Thyroid gland (tissue), 4 donors: ENCODE measurements at places on chromosomes 7 and 10.

DNA sequence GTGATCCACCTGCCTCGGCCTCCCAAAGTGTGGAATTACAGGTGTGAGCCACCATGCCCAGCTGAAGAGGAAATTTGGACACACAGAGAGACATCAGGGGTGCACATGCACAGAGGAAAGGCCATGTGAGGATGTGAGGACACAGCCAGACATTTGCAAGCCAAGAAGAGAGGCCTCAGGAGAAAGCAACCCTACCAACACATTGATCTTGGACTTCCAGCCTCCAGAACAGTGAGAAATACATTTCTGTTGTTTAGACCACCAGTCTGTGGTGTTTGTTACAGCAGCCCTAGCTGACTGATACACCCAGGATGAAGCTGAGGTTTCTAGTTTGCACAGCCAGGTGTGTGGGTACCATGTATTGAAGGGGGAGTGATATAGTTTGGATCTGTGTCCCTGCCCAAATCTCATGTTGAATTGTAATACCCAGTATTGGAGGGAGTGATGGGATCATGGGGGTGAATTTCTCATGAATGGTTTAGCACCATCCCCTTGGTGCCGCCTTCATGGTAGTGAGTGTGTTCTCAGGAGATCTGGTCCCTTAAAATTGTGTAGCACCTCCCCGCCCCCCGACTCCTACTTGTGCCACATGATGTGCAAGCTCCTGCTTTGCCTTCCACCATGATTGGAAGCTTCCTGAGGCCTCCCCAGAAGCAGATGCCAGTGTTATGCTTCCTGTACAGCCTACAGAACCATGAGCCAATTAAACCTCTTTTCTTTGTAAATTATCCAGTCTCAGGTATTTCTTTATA is 64.7 kb upstream of the DUSP5 start:
- no peak for DNase-seq

DNA sequence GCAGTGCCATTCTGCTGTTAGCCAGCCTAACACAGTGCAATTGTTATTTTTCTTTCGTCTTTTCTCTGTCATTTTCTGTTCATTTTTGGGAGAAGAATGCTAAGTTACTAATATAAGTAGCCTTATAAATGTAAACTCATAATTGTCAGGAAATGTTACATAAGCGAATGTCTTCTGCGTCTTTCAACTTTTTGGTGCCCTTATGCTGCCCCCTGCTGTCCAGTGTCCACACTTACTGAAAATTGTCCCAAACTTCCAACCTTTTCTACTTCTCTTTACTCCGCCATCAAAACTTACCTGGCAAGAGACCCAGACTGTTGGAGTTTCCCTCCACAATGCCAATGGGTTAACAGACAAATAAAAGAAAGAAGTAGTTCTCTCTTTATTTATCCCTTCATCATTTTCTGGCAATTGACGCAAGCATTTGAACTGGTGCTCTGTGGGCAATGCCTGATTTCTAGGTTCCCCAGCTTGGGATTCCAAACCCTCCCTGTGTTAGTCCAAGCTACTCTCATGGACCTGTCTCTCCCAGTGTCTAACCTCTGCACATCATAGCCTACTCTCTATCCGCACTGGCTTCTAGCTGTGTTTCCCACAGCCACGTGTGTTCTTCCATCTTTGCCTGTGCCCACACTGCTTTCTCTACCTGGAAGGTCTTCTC is 21.0 kb upstream of the EPC1 start:
- DNase-seq: peak; percentile 62

DNA sequence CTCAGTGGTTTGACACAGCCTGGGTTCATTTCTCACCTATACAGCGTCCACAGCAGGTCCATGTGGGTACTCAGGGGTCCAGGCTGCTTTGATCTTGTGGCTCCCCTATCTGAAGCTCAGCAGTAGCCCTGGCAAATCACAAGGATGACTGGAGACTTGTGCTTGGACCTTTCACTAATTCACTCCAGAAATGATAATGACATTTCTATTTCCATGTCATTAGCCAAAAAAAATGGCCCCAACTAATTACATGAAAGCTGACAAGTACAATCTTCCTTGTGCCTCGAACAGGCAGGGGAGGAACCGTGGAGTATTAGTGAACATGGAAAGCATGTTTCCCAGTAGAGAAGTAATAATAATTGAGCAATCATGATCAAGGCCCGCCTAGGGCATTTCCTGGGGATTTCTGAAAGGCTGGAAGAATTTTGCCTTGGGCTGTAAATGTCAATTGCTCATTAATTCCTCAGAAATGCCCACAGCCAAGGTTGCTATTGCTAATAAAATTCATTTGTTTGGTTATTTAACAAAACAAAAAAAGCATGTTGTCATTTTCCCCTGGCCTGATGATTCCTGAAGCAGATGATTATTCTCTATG is 586.1 kb downstream of the SDK1 start:
- no peak for DNase-seq

GRCh38 chr10:48819783-48820182 is 119.9 kb downstream of the LRRC18 start:
- no peak for DNase-seq

- no peak for DNase-seq
These were observed 1.4 kb downstream of the MRPS33 start for GRCh38 chr7:141013345-141013715.

DNA sequence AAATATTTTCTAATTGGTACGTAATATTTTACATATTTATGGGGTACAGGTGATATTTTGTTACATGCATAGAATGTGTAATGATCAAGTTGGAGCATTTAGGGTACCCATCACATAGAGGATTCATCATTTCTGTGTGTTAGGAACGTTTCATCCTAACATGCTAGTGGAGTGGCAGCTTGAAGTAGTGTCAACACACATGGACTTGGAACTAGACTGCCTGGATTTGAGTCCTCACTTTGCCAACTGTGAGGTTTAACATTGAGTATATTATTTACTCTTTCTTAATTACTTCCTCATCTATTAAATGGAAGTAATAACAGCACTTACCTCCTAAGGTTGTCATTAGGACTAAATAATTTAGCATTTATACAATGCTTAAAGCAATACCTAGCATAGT is 241.9 kb downstream of the PLXDC2 start:
- no peak for DNase-seq

- no peak for DNase-seq
These were observed 1013.1 kb downstream of the TYW1 start for GRCh38 chr7:68009716-68010115.

- no peak for DNase-seq
These were observed 121.1 kb downstream of the CFTR start for GRCh38 chr7:117600911-117601310.

- DNase-seq: peak; percentile 62
These were observed 35.0 kb downstream of the VIPR2 start for GRCh38 chr7:159109653-159110035.

DNA sequence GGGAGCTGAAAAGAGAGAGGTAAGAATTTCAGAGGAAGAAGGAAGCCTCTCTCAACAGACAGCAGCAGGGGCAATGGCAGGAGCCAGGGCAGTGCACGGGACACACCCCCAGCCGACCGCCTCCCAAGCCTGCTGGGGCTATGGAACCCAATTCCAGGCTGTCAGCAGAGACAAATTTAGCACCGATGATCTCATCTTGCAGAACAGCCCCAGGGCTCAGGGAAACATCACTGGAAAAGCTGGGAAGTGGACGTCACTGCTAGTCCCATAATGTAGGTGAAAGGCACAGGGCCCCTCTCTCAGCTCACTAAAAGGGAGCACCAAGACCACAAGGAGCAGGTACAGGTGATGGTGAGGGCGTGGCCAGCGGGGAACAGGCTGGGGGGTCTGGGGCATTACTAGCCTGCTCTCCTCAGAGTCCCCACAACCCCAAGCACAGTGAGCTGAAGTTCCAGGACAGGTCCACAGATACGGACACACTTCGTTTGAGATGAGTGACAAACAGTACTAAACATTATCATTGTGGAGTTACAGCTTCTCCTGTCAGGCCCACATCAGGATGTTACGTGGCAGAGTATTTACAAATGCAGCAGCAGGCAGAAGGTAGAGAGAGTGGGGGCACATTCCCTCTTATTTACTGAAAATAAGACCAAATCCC is 103.7 kb downstream of the PLXNA4 start:
- peak; percentile 6 for DNase-seq

- no peak for DNase-seq
These were observed 21.7 kb upstream of the BMPER start for GRCh38 chr7:33883671-33883965.

DNA sequence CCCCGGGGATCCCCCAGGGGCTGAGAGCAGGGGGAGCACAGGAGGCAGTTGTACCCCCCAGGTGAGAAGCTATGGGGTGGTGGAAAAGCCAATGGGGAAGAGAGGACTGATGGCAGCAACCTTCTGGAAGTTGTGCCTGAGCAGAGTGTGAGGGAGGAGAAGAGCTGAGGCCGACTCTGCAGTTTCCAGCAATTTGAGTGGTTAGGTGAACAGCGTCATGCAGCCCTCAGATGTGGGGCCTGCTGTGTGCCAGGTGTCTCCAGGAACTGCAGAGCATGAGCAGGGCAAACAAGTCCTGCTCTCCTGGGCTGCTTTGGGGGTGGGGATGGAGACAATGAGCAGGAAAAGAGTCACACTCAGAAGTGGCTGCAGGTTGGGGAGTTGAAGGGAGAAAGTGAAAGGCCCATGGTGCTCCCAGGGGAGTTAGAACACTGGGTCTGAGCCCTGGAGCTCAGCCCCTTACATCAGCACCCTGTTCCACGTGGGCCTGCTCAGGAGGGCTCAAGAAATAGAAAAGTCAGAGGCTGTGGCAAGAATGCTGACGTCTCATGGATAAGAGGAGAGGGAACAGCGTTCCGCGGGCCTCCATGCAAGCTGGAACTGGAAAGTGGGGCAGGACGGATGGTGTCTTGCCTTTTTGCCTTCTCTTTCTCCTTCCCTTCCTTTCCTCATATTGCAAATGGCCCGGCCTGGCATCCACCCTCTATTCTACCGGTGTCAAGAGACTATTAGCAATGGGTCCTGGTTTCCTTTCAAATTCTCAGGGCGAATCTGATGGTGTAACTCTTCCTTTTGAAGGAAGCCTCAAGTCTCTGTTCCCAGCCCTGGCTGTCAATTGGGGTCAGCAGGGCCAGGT is 4.0 kb upstream of the AFAP1L2 start:
- DNase-seq: peak; percentile 73

DNA sequence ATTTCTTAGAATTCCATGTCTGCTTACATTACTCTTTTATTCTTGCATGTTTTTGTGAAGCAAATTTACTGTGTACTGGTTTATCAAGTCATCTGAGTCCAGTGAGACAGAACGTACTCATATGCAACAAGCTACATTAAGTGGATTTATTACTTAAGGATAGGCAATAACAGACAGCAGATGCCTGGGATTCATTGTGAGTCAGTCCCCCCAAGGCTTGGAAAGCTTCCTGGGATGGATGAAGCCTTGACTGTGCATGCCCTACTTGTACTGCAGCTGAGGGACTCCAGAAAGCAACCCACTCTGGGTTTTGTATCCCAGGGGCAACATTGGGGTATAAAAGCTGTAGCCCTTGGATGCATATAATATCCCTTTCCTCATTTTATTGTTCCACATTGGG is 113.4 kb upstream of the RAB18 start:
- no peak for DNase-seq

DNA sequence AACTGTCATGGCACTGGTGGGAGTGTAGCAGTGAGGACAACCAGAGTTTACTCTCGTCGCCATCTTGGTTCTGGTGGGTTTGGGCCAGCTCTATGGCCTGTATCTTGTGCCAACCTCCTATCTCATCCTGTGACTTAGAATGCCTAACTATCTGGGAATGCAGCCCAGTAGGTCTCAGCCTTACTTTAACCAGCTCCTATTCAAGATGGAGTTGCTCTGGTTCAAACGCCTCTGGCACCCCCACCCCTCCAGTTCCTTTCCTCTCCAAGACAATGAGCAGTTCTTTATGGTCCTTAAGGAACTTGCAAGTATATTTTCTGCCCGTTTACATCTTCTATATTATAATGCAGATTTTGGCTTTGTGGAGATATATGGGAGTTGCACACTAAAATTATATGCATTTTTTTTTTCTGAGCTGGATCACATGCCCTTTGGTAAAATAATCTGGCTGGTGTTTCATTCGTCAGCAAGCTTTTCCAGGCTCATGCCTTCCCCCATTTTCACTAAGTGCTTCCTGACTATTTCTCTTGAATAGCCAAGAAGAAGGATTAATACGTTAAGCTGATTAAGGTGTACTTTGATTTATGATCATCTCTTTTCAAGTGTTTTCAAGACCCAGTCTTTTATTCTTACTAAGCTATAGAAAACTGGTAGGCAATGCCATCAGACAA is 11.2 kb upstream of the WIPF3 start:
- DNase-seq: no peak

- no peak for DNase-seq
These were observed 21.9 kb downstream of the TNKS2 start for GRCh38 chr10:91820144-91820543.

GRCh38 chr7:102891693-102892261 is 21.0 kb upstream of the LRRC17 start:
- DNase-seq: no peak

- no peak for DNase-seq
These were observed 44.7 kb downstream of the PTPRN2 start for GRCh38 chr7:158542651-158543566.

DNA sequence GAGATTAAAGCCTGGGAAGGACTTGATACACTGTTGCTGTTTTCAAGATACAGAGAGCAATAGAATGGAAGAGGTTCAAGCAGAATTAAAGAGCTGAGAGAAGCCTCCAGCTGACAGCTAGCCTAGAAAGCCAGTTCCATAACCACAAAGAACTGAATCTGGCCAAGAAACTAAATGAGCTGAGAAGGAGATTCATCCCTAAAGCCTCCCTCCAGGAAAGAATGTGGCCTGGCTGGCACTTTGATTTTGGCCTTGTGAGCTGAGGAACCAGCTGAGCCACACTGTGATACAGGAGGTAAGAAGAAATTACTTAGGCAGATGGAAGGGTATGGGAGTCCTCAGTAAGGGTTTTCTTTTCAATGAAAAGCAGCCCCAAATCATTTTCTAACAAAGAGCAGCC is 324.1 kb downstream of the PHF14 start:
- no peak for DNase-seq
